ENCODE measurements at places on chromosomes 7 and 10. TPM values are rescaled to one million over a fixed set of nuclear protein-coding genes. Genes with fewer than 3 reads are reported as not detected.

DNA sequence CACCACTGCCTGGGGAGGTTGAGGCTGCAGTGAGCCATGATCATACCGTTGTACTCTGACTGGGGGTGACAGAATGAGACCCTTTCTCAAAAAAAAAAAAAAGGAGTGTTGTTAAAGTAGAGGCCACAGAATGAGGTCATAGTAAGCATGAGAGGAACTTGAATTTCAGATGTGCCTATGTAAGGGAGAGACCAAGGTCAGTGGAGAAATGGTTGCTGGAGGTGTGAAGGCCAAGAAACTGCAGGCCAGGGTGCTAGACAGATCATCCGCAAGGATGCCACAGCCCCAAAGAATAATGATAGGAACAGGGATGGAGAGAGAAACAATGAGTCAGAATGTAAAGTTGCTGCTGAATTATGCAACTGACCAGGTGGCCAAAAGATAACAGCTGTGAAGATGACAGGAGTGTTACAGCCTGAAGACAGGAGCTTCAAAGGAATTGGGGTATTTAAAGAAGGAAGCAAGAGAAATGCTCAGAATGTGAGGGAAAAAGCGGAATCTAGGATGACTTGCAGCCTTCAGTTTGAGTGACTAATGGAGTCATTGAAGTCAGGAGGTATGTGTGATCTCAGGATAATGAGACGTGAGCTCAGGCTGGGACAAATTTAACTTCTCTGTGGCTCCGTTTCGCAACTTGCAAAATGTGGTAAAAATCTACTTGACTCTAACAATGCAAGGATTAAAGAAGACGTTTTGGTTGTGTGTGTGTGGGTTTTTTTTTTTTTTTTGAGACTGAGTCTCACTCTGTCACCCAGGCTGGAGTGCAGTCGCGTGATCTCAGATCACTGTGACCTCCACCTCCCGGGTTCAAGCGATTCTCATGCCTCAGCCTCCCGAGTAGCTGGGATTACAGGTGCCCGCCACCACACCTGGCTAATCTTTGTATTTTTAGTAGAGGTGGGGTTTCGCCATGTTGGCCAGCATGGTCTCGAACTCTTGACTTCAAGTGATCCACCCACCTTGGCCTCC, 22.2 kb downstream of the TYW1B start:
- no peaks in the 10 kb centered on the region for H3K27me3 ChIP-seq
- H3K4me1 ChIP-seq: no peaks in the 10 kb centered on the region
- no peaks in the 10 kb centered on the region for H3K36me3 ChIP-seq
- H3K4me3 ChIP-seq: no peak overlapping the region
- no peak for DNase-seq

- H3K36me3 ChIP-seq: no peaks in the 10 kb centered on the region
- H3K27me3 ChIP-seq: no peaks in the 10 kb centered on the region
- no peak for DNase-seq
Measured at GRCh38 chr7:12583922-12584321, 13.4 kb downstream of the SCIN start.

- no peak overlapping the region for H3K27ac ChIP-seq
- DNase-seq: no peak
- H3K27me3 ChIP-seq: no peaks in the 10 kb centered on the region
Measured at GRCh38 chr10:27448921-27449320, 55.2 kb upstream of the RAB18 start.

CDH23 gene
- 1.4 TPM for total RNA-seq

- H3K4me3 ChIP-seq: no peak overlapping the region
- H3K36me3 ChIP-seq: no peaks in the 10 kb centered on the region
Measured at GRCh38 chr7:156460858-156461627, 179.5 kb upstream of the RNF32 start.

FAM171A1 gene
- total RNA-seq: 50.9 TPM

CACNA2D1 gene
- total RNA-seq: 1.4 TPM

CPA2 gene
- 0.48 TPM for total RNA-seq

PRF1 gene
- total RNA-seq: 0.96 TPM

DNA sequence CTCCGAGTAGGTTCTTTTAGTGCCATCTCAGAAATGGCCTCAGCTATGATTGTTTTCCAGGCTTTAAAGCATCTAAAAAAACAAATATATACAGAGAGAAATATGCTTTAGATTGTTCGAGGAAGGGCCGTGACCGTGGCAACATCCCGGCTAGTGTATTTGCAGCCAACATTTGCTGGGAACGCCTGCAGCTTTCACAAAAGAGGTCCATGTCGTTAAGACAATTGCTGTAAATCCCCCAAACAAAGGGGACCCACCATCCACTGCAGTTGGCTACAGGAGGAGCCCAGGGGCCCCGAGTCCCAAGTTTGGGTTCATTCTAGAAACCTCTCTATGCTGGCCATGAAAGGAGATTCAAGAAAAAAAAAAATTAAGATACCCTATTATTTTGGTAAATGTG, 152.8 kb upstream of the TCF7L2 start:
- H3K36me3 ChIP-seq: no peaks in the 10 kb centered on the region
- peaks cover 4% of the 10 kb centered on the region for H3K4me1 ChIP-seq
- no peak overlapping the region for H3K4me3 ChIP-seq
- no peak overlapping the region for H3K27ac ChIP-seq

DNA sequence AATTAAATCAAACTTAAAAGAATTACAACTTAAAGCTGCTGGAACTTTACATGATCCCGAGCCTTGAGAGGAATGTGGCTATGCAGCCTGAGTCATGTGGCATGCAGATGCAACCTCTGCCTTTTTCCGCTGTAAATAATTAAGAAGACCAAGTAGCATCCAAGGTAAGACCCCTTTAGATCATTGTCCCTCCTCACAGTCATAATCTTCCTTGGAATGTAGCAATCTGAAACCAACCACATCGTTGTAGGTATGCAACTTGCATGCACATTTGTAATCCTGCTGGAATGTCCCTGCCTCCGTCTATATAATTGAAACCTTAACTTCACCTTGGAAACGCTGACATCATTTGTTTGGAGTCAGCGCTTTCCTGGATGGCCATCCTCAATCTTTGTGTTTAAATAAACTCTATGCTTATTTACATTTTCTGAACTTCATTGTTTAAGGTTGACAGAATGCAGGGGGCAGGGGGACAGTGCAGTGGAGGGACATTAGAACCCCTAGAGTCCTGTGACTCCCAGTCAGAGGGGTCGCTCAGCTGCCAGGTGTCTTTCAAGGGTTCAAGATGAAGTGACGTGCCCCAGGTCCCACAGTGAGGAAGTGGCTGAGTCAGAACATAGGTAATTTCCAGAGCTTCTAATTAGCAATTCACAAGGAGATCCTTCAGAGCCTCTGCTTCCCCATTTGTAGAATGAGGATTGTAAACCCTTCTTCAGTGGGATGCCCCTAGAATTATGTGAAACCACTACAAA, 110.7 kb downstream of the RALA start:
- no peaks in the 10 kb centered on the region for H3K36me3 ChIP-seq
- H3K27me3 ChIP-seq: no peaks in the 10 kb centered on the region
- no peak for DNase-seq
- no peaks in the 10 kb centered on the region for H3K4me1 ChIP-seq

DNA sequence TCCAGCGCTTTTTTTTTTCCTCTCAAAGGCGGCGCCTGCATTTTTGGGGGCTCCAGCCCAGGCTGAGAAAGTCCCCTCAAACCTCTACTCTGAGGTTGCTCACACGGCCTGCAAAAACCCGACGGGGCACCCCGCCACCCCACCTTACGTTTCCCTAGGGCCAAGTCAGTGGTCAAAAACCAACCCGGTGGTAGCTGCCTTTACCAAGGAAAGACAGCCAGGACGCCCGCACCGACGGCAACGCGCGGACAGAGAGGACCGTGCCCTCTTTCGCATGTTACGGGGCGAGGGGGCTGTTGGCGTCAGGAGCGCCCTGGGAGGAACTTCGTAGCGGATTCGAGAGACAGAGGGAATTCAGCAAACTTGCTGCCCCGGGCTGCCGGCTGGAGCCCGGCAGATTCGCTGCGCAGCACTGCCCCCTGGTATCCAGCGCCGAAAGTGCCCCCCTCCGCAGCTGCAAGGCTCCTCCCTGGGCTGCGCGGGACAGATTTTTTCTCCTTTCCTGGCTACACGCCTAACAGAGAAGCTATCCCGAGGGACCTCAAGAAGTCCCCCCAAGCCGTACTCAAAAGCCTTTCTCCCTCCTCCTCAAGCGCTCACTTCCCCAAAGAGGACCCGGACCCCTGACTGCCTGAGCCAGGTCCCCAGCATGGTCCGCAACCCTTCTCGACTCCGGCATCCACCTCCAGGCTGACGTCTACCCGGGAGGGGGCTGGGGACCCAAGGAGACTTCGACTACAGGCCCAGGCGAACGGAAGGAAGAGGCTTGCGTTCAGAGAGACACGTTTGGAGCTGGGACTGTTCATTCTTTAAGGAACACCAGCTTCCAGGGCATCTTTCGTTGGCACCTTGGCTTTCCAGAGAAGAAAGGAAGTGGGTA, 27.7 kb upstream of the VAX1 start:
- no peak overlapping the region for H3K4me3 ChIP-seq
- H3K27me3 ChIP-seq: peaks cover 93% of the 10 kb centered on the region
- no peaks in the 10 kb centered on the region for H3K36me3 ChIP-seq

DNA sequence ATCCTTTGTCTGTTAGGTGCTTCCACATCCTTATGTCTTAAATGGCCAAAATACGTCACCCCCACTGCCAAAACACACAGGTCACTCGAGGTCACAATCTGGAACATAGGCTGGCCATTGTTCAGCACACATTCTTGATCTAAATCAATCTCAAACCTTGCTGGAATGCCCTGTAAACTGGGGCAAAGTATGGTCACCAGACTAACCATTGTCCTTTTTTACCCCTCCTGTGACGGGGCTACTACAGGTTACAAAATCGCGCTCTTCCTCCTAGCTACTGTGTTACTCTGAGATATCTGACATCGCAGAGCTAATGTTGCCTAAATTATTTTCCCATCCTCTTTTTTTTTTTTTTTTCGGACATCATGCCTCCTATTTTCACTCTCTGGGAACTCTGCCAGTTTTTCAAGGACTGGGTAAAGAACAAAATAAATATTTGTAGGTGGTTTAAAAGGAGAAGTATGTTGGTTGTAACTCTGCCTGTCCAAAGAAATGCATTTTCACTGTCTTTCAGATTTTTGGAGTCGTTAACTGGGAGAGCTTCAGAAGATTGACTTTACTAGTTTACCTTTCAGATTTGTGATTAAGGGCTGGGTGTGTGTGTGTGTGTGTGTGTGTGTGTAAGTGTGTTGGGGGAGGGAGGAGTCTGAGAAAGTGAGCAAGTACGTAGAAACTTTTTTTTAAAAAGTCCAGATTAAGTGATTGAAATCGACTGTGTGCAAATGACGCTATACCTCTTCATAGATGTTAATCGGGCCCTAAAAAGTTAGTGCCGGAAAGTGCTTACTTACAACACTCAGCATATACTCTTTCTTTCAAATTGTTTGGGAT, 942 bp upstream of the KIAA1217 start:
- no peaks in the 10 kb centered on the region for H3K36me3 ChIP-seq
- no peaks in the 10 kb centered on the region for H3K27me3 ChIP-seq
- no peaks in the 10 kb centered on the region for H3K4me1 ChIP-seq
- H3K4me3 ChIP-seq: peak overlapping the region; percentile 43

- no peaks in the 10 kb centered on the region for H3K27me3 ChIP-seq
- peaks cover 2% of the 10 kb centered on the region for H3K4me1 ChIP-seq
- DNase-seq: no peak
- H3K4me3 ChIP-seq: peak overlapping the region; percentile 93
- H3K36me3 ChIP-seq: peaks cover 3% of the 10 kb centered on the region
Measured at GRCh38 chr10:110873951-110874350, 2.2 kb downstream of the PDCD4 start.

GRCh38 chr7:75823198-75823910, 9.7 kb upstream of the CCL24 start:
- H3K27ac ChIP-seq: no peak overlapping the region
- no peak overlapping the region for H3K4me3 ChIP-seq
- H3K36me3 ChIP-seq: no peaks in the 10 kb centered on the region
- DNase-seq: peak; percentile 47

DNA sequence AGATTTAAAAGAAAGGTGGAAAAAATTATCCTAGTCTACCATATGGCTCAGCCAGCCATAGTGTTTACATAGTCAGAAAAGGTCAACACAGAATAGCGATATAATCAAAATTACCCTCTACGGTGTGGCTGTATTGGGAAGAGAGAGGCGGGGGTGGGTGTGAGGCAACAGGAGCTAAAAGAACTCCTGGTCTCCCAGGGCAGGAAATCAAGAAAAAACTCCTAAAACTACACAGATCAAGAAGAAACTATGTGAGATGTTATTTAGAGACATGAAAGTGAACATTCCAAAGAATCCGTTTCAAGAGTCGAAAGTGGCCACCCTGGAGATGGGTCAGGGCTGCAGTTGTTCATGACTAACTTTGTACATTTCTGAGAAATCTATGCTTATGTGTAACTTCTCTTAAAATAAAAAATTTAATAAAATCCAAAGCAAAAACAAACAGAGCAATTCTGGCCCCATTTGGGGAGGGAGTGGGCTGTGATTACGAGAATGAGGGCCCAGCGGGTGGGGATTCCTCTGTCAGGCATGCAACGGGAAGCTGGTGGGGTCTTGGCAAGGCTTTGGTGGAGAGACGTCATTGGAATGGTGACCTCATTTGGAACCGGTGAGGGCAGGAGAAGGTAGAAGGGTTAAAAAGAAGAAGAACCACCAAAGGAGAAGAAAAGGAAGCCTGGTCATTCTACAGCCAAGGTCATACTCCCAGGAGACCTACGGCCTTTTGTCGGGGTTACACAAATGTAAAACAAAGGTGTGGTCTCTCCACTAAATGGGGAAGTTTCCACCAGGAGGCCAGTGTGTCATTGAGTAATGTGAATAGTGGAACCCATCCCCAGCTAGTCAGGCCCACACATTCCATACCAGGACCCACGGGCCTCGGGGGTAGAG, 71.2 kb upstream of the DUSP5 start:
- H3K4me1 ChIP-seq: no peaks in the 10 kb centered on the region
- no peaks in the 10 kb centered on the region for H3K27me3 ChIP-seq
- no peak for DNase-seq
- H3K4me3 ChIP-seq: no peak overlapping the region

DNA sequence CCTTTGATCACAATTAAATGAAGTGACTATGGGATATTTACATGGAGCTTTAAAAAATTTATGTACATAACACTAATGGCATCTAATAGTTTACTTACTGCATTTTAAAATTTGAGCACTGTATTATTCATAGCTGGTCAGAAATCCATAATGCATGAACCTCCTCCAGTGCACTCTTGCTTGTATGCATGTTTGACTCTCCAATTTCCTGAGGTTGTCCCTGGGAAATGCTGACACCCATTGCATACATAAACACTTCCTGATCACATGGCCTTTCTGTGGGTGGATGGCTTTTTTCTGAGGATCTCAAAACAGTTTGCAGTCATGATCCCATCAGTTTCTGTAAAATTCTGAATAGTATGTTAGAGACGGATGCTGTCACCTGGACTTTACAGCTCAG, 577.8 kb downstream of the REEP3 start:
- DNase-seq: no peak
- H3K4me3 ChIP-seq: no peak overlapping the region
- no peaks in the 10 kb centered on the region for H3K4me1 ChIP-seq
- no peak overlapping the region for H3K27ac ChIP-seq
- H3K36me3 ChIP-seq: no peaks in the 10 kb centered on the region

All from colonic mucosa (tissue), 4 donors.